CD4-positive, alpha-beta T cell treated with Interleukin-10 for 1 hour (primary cell): ENCODE measurements at places on chromosomes 12 and 14.

DNA sequence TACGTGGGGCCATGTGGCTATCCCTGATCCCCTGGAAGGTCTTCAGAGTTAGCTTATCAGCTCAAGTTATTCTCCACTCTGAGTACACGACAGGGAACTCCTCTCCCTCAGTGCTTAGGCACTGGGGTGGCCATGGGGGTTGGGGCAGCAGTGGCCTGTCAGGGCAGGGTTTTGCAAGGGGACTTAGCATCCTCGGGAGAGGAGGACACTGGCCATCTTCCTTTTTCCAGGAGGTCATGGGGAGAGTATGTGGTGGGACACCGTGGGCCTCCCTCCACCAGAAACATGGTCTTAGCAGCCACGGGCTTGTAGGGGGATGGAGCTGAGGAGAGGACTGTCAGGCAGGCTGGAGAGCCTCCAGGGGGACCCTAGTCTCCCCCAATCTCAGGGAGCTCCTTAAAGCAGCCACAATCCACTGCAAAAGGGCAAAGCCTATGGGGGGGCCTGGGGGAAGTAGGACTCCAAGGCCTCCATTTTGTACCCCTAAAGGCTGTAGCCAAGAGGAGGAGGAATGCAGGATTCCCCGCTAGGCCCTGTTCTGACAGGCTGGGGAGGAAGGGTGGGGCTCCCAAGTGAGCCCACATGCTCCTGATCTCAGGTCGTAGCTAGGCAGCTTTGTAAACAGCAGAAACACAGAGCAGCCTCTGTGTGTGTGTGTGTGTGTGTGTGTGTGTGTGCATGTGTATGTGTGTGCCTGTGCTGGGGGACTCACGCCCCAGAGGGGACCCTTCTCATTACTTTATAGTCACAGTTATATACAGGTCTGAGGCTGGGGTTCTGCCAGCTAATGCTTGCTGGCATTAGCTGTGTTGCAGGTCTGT is 36.6 kb downstream of the KRT80 start:
- DNase-seq = peak; percentile 80

DNA sequence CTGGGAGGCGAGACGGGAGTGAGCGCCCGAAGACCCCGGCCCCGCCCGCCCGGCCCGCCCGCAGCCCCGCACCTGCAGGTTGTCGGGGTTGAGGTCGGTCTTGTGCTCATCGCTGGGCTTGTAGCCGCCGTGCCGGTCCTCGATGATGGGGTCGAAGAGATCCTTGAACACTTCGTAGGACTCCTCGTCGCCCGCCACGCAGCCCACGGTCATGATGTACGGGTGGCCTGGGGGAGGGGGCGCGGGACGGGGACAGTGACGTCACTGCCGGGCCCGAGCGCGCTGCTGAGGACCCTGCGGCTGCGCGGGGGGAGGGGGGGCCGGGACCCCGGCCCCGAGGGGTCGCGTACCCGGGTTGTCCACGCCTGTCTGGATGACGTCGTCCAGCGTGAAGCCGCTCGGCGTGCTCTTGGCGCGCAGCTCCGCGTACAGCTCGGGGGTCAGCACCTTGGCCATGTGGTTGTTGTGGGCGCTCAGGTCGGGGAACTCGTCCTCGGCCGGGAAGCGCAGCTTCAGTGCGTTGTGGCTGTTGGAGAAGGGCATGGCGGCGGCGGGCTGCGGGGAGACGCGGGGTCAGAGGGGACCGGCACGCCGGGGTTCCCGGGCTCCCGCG is 573 bp downstream of the CKB start:
- peak; percentile 22 for DNase-seq

DNA sequence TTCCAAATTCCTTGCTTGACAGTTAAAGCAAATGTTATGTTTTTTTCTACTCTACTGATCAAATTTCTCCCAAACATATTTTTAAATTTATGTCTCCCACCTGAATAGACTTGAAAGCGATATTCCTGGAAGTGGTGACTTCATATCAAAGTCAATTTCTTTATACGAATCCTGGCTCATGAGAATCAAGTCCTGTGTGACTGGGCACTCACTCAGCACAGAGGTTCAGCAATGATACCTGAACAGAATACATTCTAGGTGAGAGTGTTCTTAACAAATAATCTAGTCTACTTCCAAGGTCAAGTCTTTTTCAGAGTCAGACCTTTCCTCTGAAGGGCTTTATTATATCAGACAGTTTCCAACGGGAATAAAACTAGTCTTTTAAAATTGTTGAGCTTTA is 1070.6 kb downstream of the TRHDE start:
- DNase-seq = no peak

GRCh38 chr12:117718559-117718958 is 250.2 kb downstream of the KSR2 start:
- no peak for DNase-seq

DNA sequence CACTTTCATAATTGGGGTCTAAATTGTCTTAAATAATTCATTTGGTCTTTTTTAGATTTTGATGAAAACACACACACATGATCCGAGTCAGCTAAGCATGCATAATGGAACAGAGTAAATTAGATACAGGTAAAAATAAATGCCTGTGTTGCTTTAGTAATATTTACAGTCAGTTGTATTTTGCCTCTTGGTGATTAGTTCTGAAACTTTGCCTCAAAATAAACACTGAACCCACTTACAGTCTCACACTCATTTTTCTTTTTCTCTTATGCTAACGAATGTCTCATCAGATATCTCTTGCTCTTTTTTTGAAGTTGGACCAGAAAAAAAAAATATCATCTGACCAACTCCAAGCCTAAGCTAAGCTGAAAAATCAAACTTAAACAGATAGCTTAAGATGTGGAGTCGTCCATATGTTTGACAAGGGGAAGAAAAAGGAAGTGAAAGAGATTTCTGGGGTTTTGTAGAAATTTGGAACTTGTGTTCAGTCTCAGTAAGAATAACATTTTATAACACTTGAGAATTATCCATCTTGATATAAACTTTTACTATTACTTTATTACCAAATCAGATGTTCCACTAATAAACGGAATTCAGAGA is 592.5 kb downstream of the RPL10L start:
- DNase-seq = no peak

GRCh38 chr14:33963892-33964291 is 13.0 kb upstream of the EGLN3 start:
- no peak for DNase-seq

DNA sequence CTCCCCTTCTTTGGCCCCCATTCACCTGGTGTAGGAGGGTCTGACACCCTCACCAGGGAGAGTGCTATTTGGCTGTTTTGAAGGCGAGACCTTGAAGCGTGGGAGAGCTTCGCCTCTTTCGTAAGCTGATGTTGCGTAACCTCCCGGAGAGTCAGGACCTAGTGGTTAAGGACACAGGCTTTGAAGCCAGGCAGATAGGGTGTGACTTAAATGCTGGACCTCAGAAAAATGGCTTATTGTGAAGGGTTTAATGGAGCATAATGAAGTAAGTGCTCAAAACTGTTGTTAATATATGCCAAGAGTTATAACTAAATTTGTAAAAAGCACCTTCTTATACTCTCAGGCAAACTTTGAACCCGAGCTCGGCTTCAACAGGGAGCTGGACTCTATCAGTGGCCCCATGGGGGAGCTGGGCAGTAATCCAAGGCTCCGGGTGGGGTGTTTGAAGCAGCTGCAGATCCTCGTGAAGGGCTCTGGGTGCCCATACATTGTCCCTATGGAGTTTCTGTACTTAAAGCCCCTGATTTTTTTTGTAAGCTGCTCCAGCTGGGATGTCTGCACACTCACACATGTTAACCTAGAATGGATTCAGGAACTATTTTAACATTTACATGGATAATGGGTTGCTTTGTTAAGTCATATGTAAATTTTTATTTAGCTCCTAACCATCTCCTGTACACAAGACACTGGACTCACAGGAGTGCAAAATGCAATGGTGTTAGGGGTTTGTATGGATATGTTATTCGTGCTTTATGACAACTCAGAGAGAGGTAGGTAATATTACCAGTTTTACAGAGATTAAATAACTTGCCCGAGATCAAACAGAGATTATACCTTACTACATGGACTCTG is 26.0 kb downstream of the PPFIBP1 start:
- no peak for DNase-seq

- no peak for DNase-seq
Measured at GRCh38 chr12:98280621-98281020, 234.8 kb upstream of the TMPO start.

GRCh38 chr12:50404307-50404706 is 3.6 kb downstream of the LARP4 start:
- no peak for DNase-seq

DNA sequence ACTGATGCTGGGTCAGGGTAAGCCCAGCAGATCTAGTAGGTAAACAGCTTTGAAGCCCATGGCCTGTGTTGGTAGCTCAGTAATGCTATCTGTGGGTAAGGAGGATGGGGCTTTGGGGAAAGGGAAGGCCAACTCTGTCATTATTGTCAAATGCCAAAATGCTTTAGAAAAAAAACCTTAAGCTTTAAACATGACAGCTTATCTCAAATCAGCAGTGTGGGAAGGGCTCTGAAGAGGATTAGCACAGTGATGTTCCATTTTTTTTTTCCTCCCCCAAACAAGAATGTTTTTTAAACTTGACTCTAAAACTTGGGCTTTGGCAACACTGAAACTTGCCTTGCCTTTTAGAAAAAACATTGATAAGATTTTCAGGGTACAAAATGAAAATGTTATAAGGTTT is 11.7 kb downstream of the DAAM1 start:
- DNase-seq = no peak

DNA sequence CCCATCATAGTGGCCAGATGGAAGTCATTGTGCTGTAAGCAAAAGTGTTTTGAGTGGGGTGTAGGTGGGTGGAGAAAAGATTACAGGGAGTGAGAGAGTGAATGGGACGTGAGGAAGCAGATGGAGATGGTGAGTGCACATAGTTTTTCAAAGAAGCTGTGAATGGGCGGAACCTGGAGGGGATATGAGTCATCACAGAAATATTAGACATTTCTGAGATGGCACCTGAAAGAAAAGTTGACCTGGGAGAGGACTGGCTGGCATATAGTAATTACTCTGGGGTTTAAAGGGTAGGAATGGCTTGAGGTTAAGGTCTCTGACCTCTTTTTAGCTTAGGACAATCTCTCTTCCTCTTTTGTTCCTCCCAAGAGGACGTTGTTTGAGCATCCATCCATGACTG is 50.5 kb downstream of the ANO4 start:
- DNase-seq = no peak

DNA sequence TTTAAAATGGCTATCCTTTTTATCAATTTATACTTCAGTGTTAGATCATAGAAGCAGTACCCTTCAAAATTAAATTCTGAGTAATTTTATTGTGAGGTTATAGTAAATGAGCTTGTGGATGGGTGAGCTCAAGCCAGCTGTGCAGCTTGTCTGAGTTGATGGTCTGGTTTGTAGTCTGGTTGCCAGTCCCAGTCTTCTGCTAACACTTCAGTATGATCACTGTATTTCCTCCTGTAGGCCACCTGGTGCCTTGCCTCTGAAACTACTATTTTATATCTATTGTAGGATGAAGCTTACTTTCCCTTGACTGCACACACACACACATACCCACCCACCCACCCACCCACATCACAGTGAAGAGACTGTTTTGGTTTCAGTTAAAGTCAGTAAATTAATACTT is 496.4 kb downstream of the PCNX1 start:
- peak; percentile 47 for DNase-seq

DNA sequence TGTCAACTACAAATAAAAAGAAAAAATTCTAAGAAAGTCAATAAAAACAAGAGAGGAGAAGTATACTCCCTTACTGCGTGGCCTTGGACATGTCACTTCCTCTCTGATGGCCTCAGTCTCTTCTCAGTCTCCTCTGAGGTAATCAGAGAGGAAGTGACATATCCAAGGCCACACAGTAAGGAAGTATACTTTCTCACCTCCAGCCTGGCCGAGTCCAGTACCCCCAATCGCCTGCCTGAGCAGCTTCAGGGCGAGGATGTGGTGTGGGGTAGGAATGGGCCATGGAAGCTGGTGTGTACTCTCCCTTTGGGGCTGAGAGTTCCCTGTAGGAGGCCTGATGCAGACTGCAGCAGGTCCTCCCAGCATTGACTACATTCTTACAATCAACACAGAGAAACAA is 15.8 kb downstream of the VDR start:
- DNase-seq = peak; percentile 48

GRCh38 chr12:27498149-27498548 is 25.9 kb upstream of the PPFIBP1 start:
- no peak for DNase-seq

GRCh38 chr12:104291867-104292524 is 11.5 kb upstream of the EID3 start:
- DNase-seq = no peak

DNA sequence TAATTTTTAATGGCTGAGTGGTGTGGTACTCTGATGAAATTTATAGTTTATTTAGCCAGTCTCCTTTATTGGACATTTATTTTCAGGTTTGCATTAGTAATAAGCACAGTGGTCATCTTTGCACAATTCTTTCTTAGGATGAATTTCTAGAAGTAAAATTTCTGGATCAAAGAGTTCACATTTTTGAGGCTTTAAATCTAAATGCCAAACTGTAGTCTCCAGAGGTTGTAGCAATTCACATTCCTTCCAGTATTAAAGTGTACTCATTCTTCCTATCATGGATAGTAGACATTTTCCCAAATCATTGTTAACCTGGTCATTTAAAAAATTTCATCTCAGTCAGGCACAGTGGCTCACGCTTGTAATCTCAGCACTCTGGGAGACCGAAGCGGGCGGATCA is 24.8 kb downstream of the SLC39A9 start:
- no peak for DNase-seq

- DNase-seq = no peak
Measured at GRCh38 chr14:69068744-69069421, 84.0 kb downstream of the DCAF5 start.

GRCh38 chr12:124046456-124046740 is 73.4 kb downstream of the ZNF664 start:
- DNase-seq = no peak

- no peak for DNase-seq
Measured at GRCh38 chr12:29960122-29960521, 176.4 kb upstream of the TMTC1 start.

DNA sequence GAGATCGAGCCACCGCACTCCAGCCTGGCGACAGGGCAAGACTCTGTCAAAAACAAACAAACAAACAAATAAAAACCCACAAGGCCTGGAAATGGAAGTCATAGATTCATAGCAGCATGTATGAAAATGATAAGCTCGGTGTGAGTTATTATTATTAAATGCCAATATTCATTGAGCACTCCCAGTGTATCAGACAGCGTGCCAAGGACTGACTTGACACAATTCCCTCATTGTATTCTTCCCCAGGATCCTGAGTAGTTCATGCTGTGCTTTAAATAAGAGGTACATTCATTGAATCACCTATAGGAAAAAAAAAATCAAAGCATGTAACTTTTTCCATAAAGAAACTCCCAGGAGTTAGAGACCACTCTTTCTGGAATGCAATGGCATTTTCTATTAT is 12.6 kb upstream of the RFLNA start:
- DNase-seq = no peak

DNA sequence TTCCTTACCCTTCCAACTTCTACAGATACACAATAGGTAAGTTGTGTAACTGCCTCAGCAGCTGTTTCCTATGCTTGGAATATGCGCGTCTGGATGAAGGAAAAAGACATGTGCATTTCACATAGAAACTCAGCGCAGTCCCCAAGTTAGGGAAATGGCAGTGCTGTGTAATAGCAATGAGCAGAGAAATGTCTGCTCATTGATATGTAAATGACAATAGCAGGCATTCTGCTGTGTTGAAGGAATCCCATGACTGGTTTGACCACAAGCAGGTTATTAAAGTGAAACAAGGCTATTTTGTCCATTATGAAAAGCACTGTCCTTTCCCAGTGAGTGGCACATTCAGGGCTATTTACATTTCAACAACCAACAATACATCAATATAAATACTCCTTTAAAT is 106.6 kb downstream of the BTG1 start:
- no peak for DNase-seq
